T-helper 17 cell (primary cell): ENCODE measurements at places on chromosomes 11 and 22.

DNA sequence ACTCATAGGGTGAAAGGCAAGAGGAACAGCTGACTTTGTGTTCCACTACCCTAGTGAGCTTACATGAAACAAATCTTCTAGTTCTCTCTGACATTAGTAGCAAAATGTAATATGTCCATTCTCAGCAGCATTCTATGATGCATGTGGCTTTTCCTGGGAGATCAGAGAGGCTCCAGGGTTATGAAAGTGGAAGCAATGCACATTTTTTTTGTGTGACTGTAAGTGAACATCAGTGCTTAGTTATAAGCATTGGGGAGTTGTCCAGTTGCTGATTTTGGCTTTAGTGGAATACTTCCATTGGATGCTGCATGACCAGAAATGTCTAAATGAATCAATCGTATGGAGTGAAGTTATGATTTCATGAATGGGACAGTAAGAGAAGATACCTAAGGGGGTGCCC is 255.9 kb downstream of the FAT3 start:
- no peak for DNase-seq

GRCh38 chr11:63800921-63801320 is 12.3 kb upstream of the SPINDOC start:
- DNase-seq: no peak

GRCh38 chr22:20032407-20032991 is 11.6 kb downstream of the TANGO2 start:
- DNase-seq: no peak

DNA sequence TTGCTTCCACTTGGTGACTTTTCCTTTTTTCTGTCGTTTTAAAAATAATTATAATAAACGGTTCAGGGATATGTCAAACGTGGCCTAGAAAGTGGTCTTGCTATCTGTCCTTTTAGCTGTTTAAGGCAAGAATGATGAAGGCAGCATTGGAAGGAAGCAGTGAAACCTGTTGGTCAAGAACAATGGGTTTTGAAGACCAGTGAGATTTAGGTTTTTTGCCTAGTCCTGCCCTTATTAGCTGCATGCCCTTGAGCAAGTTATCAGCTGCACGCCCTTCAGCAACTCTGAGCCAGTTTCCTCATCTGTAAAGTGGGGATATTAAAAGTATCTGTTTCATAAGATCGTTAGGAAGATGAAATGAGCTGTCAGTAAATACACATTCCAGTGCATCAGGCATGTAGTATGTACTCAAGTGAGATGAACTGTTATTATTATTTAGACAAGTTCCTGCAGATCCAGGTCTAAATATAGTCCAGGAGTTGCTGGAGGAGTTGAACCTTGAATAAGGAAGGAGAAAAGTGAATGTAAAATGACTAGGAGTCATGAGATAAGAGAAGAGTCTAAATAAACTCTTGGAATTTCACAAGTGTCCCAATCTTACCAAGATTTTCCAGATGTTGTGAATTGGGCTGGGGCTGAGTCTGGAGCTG is 90.8 kb upstream of the HSD17B12 start:
- no peak for DNase-seq

DNA sequence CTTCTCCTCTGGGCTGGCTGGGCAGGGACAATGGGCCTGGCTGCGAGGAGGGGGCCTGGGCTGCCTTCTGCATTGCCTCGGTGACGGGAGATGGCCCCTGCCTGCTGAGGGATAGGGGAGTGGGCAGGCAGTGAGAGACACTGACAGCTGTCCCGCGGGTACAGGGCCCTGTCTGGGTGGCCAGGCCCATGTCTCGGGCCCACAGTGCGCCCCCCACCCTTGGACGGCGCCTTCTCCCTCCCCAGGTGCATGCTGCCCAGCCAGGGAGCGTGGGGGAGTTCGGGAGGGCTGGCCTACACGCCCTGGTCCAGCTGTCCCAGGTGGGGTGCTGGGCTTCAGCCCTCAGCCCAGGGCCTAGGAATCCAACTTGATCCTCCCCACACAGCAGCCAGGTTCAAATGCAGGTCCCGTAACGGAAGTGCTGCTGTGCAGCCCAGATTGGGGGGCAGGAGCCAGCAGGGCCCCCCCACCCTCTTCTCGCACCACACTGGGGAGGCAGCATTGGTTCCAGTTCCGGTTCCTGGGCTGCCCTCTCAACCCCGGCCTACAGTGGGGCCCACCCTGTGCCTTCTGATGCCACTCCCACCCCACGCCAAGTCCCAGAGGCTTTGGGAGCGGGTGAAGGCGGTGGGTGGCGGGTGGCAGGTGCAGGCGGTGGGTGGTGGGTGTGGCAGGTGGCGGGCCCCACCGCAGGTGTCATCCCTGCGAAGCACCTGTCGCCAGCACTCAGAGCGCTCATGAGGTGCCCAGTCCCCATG is 7.3 kb upstream of the TSSC4 start:
- no peak for DNase-seq

DNA sequence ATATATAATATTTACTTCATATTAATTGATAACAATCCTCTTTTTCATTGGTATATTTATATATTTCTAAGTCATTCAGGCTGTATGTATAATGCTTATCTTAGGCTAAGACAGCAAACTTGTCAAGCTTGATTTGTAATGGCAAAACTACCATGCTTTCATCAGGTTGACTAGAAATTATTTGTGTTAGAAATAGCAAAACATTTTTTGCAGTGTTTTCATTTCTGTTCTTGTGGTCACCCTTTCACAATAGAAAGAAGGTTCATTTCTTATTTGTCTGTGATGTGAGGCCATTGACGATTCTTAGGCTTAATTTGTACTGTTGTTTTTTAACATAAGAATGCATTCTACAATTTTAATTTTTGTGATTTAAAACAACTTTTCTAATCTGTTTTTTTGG is 197.6 kb downstream of the TMEM135 start:
- DNase-seq: no peak

GRCh38 chr11:19076744-19077589 is 16.4 kb upstream of the MRGPRX2 start:
- peak; percentile 32 for DNase-seq

DNA sequence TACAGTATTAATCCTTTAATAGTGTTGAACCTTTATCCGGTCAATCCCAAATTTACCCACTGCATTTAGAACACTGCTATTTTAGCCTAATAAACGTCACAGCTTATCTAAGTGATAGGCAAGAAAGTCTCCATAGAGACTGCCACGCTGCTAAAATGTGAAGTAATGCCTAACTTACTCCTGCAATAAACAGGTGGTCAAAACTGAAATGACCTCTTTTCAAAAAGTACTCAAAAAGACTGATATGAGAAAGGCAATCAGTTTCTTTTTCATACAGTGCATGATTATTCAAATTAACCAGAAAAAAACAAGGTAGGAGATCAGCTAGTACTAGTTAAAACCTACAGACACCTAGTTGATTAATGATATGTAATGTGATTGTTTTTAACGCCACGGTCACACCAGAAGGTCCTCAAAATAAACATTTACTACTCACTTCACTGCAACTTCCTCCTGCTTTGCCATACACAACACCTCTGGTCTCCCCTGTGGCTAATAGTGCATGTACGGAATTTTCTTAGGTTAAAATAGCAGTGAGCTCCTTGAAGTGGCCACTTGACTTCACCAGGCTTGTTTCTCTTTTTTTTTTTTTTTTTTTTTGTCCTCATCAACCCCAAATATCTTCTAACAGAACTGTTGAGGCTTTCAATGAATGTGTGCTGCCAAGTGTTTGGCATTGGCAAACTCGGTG is 8.8 kb downstream of the ATP5MG start:
- DNase-seq: no peak

GRCh38 chr11:16292167-16292859 is 64.0 kb downstream of the SOX6 start:
- no peak for DNase-seq

- DNase-seq: no peak
Observed at GRCh38 chr22:28560046-28560742, 119.4 kb downstream of the TTC28 start.

DNA sequence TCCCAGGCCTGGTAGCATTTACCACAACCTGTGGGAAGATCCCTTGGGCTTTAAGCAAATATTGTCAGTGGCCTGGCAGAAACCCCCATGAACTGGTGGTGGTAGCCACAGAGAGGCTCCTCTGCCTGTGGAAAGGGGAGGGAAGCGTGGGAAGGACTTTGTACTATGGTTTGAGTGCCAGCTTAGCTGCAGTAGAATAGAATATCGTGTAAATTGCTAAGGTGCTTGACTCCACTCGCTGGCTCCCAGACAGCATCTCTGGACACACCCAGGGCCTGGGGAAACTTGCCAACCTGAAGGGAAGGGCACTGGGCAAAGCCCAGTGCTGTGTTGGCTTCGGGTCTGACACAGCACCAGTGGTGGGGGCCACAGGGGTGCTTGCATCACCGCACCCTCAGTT is 52.6 kb downstream of the XRRA1 start:
- DNase-seq: no peak

DNA sequence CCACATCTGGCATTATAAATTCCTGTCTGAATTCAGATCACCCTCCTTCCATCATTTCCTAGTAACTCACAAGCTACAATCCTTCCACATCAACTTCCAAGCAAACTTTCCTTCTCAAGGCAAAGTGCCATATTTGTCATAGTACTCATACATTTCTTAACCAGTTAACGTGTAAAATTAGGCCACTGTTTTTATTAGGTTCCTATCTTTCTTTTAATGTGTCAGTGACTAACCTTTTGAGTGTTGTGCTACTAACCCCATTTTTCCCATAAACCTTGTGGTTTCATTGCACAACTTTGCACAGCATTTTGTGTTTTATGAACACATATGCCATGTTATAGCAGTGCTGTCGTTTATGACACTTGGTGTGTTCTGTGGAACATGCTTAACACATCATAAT is 90.1 kb downstream of the KIF18A start:
- no peak for DNase-seq

DNA sequence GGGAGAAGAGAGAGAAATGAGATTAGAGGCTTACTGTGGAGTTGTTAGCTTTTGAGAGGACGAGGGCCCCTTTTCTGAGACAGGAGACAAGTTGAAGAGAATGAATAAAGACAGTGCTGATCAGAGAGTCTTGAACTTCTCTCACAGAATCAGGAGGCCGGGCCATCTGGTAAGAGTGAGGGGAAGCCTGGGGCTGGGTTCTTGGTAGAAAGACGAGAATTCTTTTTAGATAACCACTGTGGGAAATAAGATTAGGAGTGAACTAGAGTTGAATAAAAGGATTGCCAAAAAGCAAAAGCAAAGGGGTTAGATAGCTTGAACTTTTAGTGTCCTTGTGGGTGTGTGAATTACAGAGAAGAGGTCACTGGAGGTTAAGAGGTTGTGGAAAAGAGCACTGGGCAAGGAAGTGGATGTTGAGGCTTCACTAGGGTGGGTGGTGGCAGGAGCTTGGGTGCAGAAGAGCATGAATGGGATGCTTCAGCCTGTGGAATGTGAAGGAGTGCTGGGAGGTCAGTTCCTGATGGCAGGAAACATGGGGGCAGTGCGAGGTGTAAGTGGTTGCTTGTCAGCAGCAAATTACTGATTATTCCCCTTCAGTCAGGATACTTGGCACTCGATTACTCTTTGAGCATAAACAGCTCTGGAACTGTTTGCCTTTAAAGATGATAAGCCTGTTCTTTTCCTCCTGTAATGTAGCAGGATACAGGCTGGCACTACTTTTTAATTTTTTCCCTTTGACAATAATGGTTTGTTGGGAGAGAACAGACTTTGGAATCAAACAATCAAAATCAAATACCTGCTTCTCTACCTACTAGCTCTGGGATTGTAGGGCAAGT is 98.3 kb downstream of the ARHGAP42 start:
- no peak for DNase-seq

GRCh38 chr22:33476716-33477115 is 418.5 kb upstream of the SYN3 start:
- no peak for DNase-seq

DNA sequence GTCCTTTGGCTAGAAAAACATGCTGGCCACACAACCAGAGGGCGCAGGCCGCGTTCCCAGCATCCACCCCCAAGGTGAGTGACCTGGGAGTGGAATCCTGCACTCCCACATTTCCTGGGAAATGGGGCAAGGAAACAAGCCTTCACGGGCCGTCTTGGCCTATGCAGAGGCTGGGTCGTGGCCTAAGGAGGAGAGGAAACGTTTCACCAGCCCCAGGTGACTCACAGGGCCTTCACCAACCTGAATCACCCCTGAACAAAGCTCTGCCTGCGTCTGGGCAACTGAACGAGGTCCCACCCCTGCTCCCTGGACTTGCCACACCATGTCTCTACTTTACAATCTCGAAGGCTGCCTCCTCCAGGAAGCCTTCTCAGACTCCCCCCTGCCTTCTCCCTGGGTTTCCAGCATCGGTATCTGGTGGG is 13.2 kb downstream of the MYH9 start:
- DNase-seq: no peak

GRCh38 chr11:81165164-81165563 is 1568.5 kb downstream of the FAM181B start:
- DNase-seq: no peak

DNA sequence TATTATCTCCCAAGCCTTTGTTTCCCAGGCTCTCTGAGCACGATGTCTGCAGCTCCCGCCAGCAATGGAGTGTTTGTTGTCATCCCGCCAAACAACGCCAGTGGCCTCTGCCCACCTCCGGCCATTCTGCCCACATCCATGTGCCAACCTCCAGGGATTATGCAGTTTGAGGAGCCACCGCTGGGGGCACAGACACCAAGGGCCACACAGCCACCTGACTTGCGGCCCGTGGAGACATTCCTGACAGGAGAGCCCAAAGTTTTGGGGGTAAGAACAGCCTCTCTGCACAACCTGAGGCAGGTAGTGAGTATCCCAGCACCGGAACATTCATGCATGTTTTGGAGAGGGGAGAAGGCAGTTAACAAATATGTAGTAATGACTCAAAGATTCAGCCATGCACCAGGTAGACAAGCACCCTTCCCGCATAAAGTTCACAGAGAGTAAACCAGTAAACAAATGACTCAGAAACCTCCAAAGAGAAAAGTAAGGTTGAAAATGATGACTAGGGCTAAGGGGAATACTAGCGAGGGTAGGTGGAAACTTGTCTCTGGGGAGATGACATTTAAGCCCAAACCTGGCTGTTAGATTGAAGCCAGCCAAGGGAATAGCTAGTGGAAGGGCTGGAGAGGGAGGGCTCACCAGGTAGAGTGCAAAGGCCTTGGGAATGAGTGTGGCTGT is 7.2 kb downstream of the MS4A15 start:
- DNase-seq: no peak

- DNase-seq: peak; percentile 49
Observed at GRCh38 chr11:60915248-60915914, 1.4 kb downstream of the TMEM109 start.
